ENCODE measurements at places on chromosomes 1 and 21.

DNA sequence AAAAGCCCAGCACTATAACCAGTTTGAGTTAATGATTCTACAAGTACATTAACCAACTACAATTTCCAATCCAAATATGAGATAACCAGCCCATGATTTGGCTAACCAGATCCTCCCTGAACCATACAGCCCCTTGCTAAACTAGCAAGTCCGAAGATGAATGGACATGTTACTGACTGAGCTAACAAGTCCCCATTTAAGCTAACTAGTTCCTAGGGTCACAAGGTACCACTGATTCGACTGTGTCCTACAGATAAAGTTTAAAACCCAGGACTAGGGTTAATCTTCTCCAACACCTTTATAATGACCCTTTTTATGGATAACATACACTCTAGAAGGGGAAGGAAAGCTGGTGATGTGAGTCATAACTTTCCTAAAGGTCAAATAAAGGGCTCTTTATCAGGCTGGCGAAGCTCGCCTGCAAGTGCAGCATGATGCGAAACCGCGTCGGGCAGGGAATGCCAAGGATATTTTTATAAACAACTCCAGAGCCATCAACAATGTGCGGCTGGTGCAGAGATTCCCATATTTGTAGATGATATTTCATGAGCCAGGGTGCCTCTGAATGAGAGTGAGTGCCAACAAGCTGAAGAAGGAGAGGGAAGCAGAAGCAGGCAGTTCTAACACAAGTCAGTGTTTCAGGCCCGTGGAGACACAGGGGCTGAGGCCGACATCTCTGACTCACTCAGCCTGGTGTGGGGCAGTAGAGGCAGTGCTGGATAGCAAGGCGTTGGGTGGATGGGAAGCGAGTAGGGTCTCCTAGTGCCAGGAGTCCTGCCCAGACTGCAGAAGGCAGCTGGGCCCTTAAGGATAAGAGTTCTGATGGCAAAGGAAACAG is 75.6 kb upstream of the ROR1 start:
- no peak for DNase-seq

GRCh38 chr1:177092001-177092400 is 72.5 kb downstream of the ASTN1 start:
- DNase-seq = no peak

DNA sequence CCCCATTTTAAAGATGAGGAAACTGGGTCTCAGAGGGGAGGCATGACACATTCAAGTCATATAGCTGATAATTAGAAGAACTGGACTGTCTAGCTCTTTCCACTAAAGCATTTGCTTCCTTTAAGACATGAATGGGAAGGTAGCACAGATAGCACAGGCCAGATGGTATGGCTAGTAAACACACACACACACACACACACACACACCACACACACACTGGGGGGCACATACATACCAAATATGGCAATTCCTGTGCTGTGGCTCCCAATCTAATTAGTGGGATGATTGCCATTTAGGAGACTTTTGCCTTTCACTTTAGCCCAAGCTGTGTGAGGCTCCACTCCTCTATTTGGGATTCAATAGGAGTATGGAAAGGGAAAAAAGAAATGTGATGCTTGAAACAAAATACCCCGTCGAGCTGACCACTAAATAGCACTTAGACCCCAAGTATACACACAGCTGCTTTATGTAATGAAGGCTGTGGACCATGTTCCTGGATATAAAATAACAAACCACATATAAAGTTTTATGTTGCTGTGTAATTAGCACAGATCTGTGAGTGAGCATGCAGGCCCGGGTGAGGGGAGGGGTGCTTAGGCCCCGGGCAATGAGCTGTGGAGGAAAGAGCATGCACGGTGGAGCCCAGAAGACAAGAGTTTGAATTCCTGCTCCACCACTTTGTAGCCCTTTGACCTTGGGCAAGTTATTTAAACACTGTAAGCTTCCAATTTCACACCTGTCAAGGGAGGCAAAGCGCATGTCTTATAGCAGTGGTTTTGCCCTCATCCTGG is 6.8 kb upstream of the TRABD2B start:
- DNase-seq = no peak

DNA sequence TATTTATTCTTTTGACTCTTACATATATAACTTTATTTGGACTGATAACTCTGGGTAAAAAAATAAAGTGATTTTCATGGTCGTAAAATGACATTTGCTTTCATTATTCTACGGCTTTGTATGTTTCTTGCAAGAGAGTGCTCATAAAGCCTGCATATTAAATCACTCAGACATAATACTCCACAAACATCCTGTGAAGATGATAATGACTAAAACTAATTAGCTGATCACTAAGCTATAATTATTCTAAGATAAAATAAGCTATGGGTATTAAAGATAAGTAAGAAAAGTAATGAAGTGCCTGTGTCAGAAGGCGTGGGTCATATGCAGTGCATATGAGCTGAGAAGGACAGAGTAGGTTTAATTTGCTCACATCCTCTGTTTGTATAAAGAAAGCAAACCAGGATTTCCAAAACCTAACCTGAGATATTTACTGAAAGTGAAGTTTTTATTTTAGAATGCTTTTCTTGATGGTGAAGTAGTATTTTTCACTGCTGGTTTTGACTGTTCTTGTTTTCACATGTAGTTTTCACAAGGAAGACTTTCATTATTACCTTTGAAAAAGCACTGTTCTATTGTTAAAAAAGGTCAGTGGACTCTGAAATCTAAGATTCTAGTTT is 278.8 kb downstream of the AMY1C start:
- no peak for DNase-seq

- DNase-seq = no peak
These were observed 33.0 kb upstream of the TP53BP2 start for GRCh38 chr1:223878598-223879325.

DNA sequence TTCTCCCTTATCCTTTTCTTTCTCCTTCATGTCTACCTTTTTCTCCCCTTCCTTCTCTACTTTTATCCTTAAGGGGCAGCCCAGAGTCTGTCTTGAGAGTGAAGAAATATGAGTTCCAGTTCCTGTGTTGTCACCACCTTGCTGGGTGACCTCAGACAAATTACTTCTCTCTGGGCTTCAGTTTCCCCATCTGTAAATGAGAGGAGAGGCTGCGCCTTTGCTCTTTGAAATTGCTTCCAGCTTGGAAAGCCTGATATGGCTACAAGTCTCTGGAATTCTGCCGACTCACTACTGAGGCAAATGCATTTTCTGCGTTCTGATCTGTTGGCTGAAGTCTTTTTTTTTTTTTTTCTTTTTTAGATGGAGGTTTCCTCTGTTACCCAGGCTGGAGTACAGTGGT is 119.2 kb downstream of the SYF2 start:
- no peak for DNase-seq

DNA sequence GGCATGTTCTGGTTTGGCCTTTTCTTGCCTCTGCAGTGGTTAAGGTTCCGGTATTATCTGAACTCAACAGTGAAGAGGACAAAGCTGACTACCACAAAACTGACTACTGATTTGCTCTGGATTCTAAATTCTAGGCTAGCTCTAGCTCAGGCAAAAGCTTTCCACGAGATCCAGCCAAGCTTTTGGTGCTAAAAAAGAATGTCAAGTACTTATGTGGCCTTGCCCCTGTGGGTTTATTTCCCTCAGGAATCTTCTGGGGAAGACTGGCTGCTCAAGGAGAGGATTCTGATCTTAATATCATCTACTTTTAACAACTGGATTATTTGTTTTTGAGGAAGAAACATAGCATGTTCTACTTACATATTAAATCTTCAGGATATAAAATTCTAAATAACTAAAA is 26.1 kb upstream of the MTMR11 start:
- no peak for DNase-seq

DNA sequence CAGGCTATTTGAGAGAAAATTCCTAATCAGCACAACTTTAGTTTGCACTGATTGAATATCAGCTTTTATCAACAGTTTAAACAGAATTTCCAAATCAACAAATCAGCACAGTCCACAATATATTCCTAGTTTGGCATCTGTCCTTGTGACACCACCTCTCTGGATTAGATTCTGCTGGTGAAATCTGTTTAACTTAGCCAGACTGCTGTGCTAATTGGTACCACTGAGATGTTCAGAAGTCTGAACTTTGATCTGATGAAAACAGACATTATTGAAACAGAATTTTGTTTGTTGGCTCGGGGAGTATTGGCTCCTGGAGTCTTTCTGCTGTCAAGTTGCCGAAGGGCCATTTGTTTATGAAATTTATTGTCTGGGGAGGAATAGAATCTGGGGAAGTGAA is 17.0 kb upstream of the NGF start:
- DNase-seq = no peak

DNA sequence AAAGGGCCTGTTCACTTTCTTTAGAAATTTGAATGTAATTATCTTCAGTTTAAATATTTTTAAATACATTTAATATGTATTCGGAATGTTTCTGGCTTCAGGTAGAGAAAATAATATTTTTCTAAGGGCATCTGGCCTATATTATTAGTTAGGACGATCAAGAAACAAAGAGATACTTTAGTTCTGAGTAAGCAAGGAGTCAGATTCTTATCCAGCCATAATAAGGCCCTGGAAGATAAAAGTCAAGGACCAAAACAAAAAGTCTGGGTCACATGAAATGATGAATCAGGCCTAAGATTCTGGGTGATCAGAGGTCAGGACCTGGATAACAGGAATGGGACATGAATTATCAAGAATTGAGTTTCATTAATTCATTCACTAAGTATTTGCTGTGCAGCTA is 6.3 kb downstream of the PHC2 start:
- no peak for DNase-seq

- no peak for DNase-seq
These were observed 59.3 kb downstream of the MDM4 start for GRCh38 chr1:204575221-204576190.

DNA sequence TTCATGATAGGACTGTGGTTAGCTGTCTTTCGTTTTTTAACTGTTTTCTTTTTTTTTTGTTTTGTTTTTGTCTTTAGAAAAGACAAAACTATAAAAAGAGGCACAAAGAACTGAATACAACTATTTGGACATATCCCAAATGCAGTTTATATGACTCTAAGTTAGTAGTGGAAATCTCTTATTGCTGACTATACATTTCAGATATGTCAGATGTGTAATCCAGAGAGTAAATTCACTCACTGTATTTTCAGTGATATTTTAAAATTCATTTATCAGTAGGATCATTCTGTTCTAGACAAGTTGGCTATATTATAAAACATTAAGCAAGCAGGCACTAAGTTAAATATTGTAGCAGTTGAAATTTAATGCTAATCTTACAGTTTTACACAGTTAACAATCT is 5.7 kb downstream of the RAP1A start:
- no peak for DNase-seq

GRCh38 chr1:230113593-230114236 is 46.7 kb downstream of the GALNT2 start:
- DNase-seq = no peak

GRCh38 chr1:35454616-35455015 is 102.6 kb downstream of the KIAA0319L start:
- DNase-seq = no peak

All from K562 (cell line).